CD4-positive, alpha-beta T cell treated with Interferon alpha-2 for 1 hour (primary cell): ENCODE measurements at places on chromosomes 4 and X.

DNA sequence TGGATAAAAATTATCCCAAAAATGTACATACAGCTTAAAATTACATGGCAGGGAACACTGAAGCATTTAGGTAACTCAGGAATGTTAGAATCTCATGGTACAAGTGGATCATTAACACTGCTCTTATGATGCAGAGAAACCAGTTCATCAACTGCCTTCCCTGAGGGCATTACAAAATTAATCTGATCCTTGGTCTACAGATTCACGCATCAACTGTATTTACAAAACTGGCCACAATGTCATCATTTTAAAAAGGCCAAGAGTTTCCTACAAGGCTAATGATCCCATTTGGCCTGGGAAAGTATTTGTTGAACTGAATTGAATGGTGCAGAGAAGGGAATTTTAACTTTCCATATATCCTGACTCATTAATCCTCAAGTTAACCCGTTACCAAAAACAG is 84.6 kb downstream of the TSPAN5 start:
- no peak for DNase-seq

- no peak for DNase-seq
These were observed 22.3 kb downstream of the NKX1-1 start for GRCh38 chr4:1383728-1384591.

GRCh38 chrX:48996969-48997368 is 5.1 kb downstream of the GRIPAP1 start:
- DNase-seq = no peak

DNA sequence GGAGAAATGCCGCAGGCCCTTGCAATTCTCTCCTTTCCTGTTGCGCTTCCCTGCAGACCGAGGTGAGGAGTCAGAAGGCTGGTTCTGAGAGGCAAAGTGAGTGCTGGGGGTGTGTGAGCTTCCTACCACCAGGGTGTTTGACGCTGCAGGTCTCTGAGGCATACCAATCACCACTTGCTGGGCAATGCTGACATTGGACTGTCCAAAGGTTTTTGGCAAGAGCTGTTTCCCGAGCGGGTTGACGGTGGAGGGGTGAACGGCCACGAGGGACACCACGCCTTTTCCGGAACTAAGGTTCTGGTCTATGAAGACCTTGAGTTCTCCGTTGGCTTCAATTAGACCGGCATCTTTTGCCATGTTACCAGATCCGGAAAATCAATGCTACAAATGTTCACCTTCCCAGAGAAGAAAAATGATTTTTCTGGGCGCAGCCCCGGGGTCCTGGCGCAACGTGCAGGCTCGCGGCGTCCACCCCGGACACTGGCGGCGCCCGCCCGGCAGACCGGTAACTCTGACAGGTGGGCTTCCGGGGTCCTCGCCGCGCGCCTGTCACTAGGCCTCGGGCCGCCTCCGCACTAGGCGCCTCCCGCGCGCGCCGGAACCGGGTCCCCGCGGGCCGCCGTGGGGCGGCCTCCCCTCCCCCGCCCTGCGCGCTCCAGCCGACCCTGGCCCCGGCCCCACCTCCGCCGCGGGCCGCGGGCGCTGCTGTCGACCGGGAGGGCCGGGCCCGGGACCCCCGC is 44.9 kb upstream of the FAM47C start:
- no peak for DNase-seq

DNA sequence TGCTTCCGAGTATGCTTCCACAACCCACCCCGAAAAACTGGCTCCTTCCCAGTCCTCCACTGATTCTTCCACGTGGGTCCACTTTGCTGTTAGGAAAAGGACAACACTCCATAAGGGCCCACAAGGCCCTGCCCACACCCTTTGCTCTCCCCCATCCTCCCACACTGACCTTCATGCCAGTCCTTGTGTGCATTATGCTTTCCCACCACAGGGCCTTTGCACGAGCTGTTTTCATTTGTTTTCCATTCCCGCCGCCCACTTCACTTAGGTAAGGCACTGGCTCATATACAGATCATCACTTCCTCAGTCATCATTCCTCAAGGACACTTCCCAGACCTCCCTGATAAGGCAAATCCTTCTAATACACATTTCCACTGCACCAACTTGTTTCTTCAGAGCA is 16.8 kb upstream of the SEL1L3 start:
- DNase-seq = no peak

GRCh38 chrX:68755616-68756125 is 73.2 kb upstream of the EFNB1 start:
- no peak for DNase-seq

DNA sequence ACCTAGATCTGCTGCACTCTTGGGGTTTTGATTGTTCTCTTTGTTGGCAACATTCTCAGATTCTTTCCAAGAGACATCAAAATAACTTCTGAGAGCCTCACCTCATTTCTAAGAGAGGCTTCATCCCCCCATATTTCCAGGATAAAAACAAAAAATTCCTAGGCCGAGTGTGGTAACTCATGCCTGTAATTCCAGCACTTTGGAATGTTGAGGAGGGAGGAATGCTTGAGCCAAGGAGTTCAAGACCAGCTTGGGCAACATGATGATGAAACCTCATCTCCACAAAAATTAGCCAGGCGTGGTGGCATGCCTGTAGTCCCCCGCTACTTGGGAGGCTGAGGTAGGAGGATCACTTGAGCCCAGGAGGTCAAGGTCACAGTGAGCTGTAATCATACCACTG is 477.0 kb downstream of the INPP4B start:
- no peak for DNase-seq

DNA sequence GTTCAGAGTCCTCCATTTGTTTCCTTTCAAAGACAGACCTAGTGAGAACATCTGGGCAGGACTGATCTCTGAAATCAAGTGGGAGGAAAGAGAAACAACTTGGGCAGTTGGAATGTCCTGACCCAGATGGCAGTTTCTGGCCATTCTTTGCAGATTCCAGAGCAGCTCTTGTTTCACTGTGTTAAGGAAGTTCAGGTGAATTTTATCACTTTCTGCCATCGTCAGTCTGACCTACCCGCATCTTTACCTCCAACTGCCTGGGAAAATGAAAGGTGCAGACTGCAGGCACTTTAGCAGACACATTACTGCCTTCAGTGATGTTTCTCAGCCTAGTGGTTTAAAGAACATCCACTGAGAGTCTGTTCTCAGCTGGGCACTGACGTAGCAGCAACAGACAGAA is 216.2 kb downstream of the CEP135 start:
- no peak for DNase-seq

GRCh38 chr4:102531462-102531861 is 30.3 kb downstream of the NFKB1 start:
- DNase-seq = no peak

DNA sequence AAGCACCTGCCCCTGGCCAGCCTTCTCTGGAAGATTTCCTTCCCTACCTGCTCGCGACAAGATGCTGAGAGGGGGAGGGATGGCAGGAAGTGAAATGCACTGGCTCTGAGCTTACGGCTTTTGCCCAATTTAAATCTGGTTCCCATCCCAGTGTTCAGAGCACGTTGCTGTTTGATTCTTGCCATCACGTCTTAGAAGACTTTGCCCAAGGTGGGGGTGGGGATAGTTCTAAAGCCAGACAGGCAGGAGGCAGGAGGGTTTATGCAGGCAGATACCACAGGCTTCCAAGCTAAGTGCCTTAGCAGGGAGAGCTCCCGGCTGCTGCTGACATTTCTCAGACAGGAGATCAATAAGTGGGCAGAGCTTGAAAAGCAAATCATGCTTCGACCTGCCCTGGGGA is 393.9 kb downstream of the MID1IP1 start:
- DNase-seq = no peak

- DNase-seq = peak; percentile 57
These were observed 15.2 kb downstream of the HSD17B11 start for GRCh38 chr4:87375719-87376291.

- DNase-seq = no peak
These were observed 99.1 kb downstream of the USP9X start for GRCh38 chrX:41184312-41184711.

GRCh38 chrX:73831500-73831899 is 268.5 kb downstream of the CHIC1 start:
- DNase-seq = no peak

GRCh38 chr4:172858731-172859230 is 309.8 kb upstream of the GALNT7 start:
- no peak for DNase-seq

- DNase-seq = no peak
These were observed 671.5 kb upstream of the GRIA3 start for GRCh38 chrX:122512561-122513072.

DNA sequence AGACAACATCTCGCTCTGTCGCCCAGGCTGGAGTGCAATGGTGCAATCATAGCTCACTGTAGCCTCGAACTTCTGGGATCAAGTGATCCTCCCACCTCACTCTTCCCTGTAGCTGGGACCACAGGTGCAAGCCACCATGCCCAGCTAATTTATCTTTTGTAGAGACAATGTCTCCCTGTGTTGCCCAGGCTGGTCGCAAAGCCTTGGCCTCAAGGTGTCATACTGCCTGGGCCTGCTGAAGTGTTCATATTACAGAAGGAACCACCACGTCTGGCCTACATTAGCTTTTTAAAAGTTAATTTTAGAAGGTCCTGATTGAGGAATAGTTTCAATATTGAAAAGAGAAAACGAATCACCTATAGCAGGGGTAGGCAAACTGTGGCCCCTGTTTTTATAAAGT is 22.5 kb downstream of the TRIML2 start:
- no peak for DNase-seq

- no peak for DNase-seq
These were observed 75.4 kb upstream of the PRPS1 start for GRCh38 chrX:107552930-107553329.

DNA sequence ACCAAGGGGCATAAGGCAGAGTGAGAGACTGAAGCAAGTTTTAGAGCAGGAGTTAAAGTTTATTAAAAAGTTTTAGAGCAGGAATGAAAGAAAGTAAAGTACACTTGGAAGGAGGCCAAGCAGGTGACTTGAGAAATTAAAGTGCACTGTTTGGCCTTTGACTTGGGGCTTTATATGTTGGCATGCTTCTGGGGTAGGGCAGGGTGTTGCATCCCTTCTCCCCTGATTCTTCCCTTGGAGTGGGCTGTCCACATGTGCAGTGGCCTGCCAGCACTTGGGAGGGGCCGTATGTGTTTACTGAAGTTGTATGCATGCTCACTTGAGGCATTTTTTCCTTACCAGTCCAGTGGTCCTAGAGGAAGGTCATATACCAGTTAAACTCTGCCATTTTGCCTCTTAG is 35.3 kb upstream of the GPR173 start:
- no peak for DNase-seq

- DNase-seq = no peak
These were observed 23.5 kb upstream of the PAGE5 start for GRCh38 chrX:55196688-55197087.

GRCh38 chr4:142473960-142474338 is 372.2 kb downstream of the INPP4B start:
- DNase-seq = no peak
